ENCODE measurements at places on chromosomes 3 and 15.

DNA sequence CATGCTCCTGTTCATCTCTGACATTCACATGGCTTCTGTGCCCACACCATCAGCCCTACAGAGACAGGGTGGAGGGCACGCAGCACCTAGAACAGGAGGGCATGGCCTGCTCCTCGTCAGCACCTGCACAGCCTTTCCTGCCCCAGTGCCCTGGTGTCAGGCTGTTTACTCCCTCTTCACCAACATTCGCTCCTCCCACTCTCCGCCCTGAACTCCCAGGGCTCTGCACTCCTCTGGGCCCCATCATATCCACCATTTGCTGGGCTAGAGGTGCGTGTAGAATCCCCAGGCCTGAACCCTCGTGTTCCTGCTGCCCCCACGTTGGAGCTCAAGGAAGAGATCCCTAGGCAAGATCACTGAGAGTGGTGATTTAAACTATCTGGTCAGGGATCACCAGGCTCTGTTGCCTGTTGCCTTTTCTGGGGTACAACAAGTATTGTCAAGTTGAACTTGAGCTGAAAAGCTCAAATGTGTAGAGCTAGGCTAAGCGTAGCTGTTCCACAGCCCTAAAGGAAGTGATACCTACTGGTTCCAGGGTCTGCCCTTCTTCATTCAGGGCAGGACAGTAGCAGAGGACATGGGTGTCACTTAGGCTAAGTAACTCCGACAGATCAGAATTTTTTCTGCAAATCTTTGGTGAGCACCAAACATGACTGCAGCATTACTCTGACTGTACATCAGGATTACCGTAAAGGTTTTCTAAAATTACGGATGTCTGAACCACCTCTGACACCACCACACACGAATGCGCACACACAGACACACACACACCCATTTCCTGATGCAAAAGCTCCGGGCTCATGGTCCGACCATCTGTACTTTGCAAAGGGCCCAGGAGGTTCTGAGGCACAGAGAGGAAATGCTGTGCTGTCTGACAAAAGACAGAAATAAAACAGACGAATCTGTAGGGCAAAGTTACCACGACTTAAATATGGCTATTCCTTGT is 43.7 kb upstream of the GNB5 start:
- DNase-seq: no peak

DNA sequence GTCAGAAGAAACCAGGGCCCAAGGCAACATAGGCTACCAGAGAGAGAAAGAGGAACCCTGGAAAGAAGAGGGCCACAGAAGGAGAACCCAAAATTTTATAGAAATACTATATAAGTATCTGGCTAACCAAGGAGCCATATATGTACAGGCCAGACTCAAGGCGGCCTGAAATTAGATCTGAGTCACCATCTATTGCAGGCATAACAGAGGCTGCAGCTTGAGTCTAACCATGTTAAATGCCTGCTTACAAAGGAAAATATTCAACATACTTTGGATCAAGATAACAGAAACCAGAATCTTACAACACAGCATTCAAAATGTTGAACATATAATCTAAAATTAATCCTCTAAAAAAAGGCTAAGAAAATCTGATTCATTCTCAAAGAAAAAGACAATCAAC is 23.1 kb downstream of the IGSF11 start:
- DNase-seq: no peak

GRCh38 chr3:108125550-108126071 is 34.8 kb upstream of the CD47 start:
- DNase-seq: peak; percentile 54

DNA sequence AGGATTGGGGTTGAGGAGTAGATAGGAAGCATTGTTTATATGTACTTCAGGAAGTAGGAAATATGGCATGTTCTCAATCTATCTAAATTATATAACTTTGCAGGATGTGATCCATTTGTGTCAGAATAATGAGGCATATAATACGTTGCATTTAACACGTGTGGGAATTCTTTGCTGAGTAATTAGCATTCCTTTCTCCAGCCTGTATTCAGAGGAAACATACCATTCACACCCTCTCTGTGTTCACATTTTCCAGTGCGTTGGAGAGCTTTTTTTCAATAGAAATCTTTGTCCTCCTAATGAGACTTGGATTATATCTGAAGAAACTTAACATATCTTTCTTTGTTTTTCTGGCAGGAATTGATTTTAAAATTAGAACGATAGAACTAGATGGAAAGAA is 33.0 kb upstream of the APH1B start:
- no peak for DNase-seq

- no peak for DNase-seq
These were observed at the start of gene BOC for GRCh38 chr3:113211330-113212149. Gene BOC (plus strand): TSS chr3:113211557. CDS start chr3:113249803, 38,246 bp downstream.

DNA sequence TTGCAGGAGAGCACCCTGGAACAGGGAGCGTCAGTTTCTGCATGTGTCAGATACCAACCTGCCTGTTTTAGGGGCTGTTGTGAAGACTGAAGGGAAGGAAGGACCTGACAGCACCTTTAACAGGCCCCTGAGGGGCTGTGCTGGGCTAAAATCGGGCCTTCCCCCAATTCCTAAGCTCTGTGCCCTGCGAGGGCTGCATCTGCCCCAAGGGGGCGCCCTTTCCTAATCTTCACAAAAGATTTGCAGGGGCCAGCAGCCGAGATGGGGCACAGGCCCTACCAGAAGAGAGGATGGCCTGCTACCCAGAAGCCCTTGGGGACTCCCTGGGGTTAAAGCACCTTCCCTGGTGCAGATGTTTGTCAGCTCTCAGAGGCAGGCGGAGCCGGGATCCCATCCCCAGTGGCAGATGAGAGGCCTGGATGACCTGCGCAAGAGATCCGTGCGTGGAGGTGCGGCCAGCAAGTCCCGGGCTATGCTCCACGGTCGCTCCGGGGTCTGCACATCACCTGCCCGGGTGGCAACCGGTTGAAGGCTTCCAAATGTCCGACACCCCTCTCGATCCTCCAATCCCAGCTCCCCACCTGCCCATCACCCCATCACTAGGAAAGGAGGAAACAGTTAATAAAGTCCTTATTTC is 53.6 kb downstream of the RHCG start:
- DNase-seq: peak; percentile 31

GRCh38 chr3:196991581-196992460 is 23.2 kb upstream of the PIGZ start:
- no peak for DNase-seq

DNA sequence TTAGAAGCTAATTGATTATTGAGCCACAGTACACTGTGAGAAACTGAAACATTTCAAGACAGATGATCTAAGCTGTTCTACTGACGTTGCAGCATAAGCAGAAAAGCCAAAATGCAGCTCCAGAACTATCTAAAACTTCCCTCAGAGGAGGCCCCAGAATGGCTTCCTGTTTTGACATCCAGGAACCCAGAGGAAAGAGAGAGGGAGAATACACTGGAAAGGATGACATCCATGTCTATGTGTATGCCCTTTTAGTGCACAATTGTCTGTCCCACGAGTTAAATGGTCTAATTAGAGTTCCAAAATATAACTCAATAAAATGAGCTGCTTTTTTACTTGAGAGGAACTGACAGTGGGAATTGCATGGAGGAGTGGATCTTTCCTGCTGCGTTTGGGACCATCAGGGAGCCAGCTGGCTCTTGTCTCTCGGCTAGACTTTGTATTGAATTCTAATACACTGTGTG is 688.1 kb downstream of the ZNF385D start:
- DNase-seq: no peak

DNA sequence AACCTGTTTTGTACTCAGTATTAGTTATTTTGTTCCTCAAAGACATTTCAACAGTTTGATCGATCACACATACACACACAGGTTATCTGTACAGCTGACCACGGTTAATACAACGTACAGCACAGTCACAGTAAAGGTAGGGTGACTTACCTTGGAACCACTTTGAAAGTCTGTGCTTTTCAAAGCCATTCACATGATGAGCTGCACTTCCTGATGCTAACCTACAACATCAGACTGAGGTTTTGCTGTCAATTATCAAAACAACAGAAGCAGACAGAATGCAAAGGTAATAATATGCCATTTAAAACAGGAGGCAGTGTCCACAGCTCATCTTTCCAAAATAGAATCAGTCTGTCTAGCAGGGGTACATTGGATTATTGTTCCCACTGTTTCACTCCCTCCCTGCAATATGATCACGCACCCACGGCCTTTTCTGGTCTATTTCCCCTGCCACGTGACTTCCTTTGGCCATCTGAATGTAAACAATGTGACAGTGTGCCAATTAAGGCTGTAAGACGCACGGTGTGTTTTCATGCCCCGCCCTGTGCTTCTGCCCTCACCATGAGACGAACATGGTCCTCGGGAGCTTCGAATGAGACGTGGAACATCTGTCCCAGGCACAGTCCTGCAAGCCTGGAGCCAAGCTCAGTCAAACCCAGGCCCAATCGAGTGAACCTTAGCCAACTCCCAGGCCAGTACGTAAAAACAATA is 102.4 kb downstream of the FMN1 start:
- no peak for DNase-seq
